ENCODE measurements at places on chromosomes 4 and X.

DNA sequence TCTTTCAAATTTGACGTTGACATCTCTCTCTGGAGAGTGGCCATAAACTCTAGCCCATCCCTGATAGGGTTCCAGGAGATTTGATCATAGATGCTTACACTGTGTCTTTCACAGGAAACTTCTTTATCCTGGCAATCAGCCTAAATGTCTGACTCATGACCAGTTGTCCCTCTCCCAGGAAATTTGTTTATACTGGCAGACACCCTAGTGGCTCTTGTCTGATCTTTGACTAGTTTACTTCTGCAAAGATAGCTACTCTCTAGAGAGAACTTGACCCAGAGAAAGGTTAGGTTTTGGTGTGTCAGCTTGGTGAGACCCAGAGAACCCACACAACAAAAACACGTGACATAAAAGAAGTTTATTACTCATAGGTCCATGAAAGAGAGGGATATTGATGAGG lies 509.8 kb downstream of the CENPC start:
- no peak for DNase-seq

GRCh38 chr4:174436377-174436776 lies 85.9 kb downstream of the HPGD start:
- DNase-seq, result no peak

DNA sequence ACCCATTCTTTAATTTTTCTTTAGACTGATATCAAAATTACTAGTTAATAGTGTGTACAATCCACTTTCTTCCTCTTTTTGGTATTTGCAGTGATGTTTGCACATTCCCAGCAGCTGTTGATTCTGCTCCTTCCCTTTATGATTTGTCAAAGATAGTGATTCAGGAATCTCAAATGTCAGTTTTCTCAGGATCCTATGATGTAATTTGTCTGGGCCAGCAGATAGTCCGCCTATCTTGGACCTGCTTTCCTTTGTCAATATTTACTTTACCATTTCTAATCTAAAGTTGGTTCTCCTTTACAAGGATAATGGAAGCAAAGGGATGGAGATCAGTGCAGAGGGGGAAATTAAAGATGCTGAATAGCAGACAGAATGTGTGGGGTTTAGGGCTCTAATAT lies 122.1 kb downstream of the REELD1 start:
- no peak for DNase-seq

- no peak for DNase-seq
Observed at GRCh38 chr4:32455231-32455630, 1735.1 kb downstream of the PCDH7 start.

- no peak for DNase-seq
Observed at GRCh38 chr4:8227201-8227770, 28.2 kb downstream of the SH3TC1 start.

GRCh38 chrX:24378706-24379105 lies 18.3 kb downstream of the SUPT20HL1 start:
- no peak for DNase-seq

DNA sequence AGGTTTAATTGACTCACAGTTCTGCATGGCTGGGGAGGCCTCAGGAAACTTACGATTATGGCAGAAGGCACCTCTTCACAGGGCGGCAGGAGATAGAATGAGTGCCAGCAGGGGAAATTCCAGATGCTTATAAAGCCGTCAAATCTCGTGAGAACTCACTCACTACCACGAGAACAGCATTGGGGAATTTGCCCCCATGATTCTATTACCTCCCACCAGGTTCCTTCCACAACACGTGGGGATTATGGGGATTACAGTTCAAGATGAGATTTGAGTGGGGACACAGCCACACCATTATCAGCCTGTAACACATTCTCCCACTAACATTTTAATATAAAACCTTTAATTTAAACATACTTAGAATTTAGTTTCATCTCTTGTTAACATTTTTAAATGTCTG lies 144.7 kb upstream of the SMIM10 start:
- no peak for DNase-seq

DNA sequence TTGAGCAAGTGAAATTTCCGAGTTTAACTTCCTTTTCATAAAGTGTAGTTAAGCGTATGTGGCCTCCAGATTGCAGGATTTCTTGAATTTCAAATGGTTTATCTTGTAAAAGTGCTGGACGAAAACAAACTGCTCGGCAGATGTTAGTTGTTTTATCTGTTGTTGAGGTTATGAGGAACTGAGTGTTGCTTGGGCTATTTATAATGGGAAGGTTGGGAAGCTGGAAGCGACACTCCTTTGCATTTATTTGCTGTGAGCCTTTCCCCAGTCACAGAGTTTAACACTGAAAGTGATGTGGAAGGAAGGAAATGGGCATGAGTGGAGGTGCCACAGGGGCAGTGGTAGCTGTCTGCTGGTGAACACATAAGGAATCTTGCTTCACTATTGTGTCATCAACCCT lies 284.9 kb downstream of the PCDH7 start:
- DNase-seq, result no peak

DNA sequence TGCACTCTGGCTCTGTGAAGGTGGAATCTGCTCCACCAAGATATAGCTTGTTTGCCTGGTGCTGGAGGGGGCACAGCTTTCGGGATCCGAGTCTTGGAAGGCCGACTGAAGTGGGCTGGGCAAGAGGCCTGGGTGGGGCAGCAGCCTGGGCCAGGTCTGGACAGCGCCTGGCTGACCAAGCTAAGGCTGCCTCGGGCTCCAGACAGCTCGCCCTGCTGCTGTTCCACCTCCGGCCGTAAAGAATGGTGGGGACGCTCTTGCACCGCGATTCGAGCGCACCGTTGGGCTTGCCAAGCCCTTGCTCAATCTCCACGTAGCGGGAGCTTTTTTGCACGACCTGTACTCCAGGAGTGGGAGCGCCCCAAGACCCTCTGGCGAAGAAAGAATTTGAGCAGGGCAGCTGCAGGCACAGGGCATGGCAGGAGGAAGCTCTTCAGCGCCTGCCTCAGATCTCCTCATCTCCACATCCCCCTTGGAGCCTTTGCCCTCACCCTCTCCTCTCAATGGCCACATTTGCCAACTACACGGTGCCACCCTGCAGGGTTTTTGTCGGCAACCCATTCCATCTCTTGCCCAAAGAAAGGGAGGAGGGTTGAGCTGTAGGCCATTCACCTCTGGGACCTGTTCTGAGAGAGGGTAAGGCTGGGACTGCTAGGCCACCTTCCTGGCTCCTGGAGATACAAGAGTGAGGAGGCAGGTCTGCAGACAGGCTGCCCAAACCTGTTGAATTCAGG lies 18.9 kb downstream of the CNGA2 start:
- DNase-seq, result peak; percentile 13

DNA sequence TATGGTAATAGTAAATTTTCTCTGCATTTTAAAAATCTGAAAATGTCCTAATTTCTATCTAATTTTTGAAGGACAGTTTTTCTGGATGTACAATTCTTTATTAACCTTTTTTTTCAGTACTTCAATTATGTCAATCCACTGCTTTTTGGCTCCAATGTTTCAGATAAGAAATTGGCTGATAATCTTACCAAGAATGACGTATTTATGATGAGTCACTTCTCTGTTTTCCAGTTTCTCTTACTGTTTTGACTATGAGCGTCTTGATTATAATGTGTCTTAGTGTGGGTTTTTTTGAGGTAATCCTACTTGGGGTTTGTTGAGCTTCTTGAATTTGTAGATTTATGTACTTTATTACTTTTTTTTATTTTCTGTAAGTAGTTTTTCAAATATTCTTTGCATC lies 47.2 kb downstream of the UGT2B11 start:
- DNase-seq, result no peak

DNA sequence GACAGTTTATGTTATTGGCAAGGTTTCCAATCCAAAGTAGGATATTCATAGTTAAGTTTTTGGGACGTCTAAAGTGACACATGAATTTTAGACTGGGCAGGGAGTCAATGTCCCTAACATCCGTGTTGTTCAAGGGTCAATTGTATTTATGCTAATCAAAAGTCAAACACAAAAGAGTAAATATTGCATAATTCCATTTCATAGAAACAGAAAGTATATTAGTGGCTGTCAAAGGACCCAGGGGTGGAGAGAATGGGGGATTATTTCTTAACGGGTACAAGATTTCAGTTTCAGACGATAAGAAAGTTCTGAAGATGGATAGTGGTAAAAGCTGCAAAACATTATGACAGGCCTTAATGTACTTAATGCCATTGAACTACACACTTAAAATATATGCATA lies 971.8 kb upstream of the AGA start:
- no peak for DNase-seq

- no peak for DNase-seq
Observed at GRCh38 chr4:184891816-184892397, 66.1 kb upstream of the ACSL1 start.

GRCh38 chr4:88865046-88865445 lies 167.4 kb upstream of the NAP1L5 start:
- DNase-seq, result no peak

GRCh38 chr4:106971636-106972035 lies 64.5 kb downstream of the DKK2 start:
- no peak for DNase-seq

- DNase-seq, result no peak
Observed at GRCh38 chr4:10171055-10171454, 54.5 kb upstream of the WDR1 start.

DNA sequence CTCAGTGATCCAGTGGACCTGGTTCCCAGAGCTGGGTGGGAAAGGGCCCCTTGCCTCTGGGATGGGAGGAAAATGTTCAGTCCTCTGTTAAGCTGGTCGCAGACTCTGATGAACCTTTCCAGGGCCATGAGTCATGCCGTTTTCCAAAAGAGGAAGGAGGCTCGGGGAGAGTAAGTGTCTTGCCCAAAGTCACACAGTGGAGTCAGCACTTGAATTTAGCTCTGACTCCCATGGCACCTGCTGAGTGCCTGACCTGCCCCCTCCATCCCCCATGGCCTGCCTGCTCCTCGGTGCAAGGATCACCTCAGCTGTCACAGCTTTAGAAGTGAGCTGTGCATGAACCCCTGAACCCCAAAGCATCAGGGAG lies 14.0 kb upstream of the KIAA0232 start:
- no peak for DNase-seq

DNA sequence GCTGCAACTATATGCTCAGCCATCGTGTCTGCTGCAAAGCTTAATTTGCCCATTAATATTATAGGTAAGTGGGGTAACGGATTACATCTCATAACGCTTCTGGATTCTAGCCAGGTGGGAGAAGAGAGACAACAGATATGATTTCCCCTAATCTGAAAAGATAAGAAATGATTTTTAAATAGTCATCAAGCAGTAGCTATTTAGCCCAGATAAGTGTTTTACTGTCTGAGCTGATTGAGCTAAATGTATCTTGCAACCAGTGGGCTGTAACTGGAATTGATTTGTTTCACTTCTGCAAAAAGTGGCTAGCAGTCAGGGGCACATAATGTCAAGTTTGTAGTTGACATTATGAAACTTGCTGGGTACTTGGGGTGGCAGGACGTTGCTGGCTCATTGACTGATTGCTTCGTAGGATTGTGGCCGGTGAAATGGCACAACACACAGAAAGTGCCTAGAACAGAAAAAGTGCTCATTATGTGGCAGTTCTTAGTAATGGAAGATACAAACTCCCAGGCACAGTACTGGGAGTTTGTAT lies 18.5 kb downstream of the LAP3 start:
- no peak for DNase-seq

GRCh38 chr4:54231419-54231767 lies 2.3 kb downstream of the PDGFRA start:
- no peak for DNase-seq

DNA sequence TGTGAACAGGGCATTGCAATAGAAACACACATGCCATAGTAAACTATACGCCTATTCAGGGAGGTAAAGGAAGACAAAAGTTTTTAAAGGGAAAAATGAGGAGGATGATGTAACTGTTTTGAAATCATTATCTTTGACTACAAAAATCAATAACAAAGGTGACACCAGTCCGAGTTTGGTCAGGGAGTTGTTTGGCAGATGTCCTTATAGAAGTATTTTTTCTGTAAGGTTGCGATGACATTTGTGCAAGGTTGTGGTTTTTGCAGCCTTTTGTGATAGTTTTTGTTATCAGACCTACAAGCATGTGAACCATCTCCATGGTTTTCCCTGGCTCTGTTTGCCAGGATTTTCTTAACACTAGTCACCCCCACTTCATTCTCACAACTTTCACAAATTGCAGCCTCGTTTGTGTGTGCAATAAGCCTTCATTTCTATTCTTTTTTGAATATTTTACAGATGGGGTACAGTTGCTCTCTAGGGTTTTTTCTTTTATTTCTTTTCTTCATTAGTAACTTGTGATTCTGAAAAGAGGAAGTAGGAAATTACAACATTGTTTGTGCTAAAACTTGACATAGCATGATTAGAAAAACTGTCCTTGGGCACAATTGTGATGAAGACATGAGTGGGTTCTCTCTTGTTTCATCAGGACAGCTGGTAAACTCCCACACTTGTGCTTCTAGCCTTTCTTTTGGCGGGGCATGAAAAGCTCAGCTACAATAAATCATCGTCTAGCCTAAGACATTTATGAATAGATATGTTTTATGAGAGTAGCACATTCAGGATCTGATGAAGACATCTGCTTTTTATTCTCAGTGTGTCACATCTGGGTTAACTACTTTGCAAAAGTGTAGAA lies 60.2 kb upstream of the PNPLA4 start:
- no peak for DNase-seq

DNA sequence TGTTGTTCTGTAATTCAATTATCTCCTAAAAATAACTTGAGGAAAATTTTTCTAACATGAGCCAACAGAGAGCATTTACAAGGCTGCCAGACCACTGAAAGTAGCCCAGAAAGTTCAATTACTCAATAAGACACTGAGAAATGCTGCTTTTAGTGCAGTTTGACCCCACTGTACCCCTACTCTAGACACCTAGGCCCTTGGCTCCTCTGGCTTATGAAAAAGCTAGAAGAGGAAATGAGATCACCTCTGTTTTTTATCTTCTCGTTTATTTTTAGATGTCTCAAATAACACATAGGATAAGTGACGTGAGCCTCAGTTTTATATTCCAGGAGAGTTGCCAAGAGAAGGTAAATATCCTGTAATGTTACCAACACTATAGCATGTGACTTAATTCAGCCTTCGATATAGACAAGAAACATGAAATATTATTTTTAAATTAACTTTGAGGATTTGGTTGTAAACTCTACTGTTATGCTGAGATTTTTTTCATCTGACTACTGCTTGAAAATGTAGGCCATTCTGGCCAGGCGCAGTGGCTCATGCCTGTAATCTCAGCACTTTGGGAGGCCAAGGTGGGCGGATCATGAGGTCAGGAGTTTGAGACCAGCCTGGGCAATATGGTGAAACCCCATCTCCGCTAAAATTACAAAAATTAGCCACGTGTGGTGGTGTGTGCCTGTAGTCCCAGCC lies 24.4 kb downstream of the TNIP3 start:
- no peak for DNase-seq

DNA sequence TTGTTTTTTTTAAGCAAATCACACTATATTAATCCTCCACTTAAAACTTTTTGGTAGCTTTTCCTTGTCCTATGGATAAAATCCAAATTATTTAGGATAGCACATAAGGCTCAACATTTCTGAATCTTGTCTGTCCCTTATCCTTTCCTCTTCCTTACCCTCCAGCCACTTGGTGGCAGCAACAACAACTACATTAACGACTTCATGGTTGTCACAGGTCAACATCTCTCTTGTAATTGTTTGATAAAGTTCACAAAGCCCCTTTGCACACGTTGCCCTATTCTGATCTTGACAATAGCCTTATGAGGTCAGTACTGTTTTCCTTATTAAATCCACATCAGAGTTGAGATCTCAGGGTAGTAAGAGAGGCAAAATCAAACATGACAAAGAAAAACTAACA lies 269.0 kb upstream of the PABPC4L start:
- DNase-seq, result no peak

- no peak for DNase-seq
Observed at GRCh38 chrX:129793604-129794191, 13.9 kb downstream of the SASH3 start.

Data from stimulated activated CD4-positive, alpha-beta T cell treated with anti-CD3 and anti-CD28 coated beads, Interleukin-2, amount 100 ng/mL, for 48 hours (primary cell).